ENCODE measurements at places on chromosomes 1 and 21.

DNA sequence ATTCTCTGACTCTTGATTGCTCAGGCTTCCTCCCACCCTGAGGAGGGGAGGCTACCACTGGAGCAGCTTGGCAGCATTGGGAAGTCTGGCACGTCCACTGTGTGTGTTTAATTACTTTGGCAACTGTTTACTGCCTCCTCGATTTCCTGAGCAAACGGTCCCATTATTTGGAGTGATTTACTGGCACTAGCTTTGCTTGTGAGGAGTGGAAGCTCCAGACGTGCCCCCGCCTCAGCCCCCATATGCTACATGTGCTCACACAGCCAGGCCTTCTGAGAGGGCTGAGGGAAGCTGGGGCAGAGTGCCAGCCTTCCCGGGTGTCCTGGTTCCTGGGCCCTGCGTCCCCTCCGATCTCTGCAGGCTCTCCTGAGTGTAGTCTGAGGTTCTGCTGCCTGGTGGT lies 306.2 kb downstream of the PTPRU start:
- no peak for DNase-seq

DNA sequence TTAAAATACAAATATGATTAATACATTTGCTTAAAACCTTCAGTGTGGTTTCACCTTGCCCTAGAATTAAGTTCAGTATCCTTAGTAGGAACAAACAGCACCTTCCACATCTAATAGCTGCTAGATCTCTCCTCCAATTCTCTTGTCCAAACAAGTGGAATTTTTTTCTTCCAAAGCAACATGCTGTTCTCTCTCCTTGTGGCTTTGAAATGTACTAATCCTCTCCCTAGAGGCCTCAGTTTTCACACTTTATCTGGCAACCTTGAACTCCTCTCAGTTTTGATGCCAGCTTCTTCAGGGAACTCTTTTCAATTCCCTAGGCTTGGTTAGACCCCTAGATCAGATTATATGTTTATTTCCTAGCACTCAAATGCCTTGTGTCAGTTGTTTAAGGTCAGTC lies 87.0 kb downstream of the GLUL start:
- no peak for DNase-seq

DNA sequence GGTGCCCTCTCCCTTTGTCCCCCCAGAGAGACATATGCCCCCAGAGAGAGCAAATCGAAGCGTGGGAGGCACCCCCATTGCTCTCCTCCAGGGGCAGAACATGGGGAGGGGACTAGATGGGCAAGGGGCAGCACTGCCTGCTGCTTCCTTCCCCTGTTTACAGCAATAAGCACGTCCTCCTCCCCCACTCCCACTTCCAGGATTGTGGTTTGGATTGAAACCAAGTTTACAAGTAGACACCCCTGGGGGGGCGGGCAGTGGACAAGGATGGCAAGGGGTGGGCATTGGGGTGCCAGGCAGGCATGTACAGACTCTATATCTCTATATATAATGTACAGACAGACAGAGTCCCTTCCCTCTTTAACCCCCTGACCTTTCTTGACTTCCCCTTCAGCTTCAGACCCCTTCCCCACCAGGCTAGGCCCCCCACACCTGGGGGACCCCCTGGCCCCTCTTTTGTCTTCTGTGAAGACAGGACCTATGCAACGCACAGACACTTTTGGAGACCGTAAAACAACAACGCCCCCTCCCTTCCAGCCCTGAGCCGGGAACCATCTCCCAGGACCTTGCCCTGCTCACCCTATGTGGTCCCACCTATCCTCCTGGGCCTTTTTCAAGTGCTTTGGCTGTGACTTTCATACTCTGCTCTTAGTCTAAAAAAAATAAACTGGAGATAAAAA lies 8.4 kb downstream of the EFNA3 start:
- DNase-seq, result no peak

GRCh38 chr1:91603409-91603808 lies 102.8 kb downstream of the CDC7 start:
- no peak for DNase-seq

GRCh38 chr1:208767816-208768215 lies 523.6 kb upstream of the PLXNA2 start:
- no peak for DNase-seq

- peak; percentile 46 for DNase-seq
Observed at GRCh38 chr1:167227934-167228378, 7.3 kb downstream of the POU2F1 start.

DNA sequence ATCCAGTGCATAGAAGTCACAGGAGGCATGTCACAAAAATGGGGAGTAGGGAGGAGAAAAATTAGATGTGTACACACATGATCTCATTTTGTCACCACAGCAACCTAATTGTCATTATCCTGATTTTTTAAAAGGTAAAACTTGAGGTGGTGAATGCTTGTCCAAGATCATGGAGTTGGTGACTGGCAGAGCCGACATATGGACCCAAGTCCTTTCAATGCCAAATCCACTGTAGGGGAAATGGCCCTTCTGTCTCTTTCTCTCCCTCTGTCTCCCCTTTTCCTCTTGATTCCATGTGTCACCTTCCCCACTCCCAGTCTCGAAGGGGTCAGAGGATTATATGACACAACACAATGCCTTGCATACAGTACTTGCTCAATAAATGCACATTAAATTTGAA lies 65.7 kb upstream of the JUN start:
- DNase-seq, result no peak

GRCh38 chr1:103372866-103373265 lies 152.6 kb upstream of the RNPC3 start:
- DNase-seq, result no peak

DNA sequence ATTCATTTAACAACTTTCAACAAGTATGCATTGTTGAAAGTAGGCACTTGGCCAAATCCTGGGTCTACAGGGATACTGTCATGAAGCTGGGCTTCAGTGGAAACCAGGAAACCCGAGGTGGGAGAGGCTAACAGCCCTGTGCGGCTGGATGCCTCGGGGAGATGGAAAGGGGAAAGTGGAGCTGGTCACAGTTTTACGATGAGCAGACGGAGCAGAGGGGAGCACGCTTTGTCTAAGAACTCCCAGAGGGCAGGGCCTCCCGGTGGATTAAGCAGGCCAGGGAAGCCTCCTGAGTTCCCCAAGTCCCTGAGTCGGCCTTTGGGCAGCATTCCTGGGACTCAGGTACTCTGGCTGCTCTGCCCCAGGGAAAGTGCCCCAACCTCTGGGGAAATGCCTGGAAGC lies 23.8 kb downstream of the STUM start:
- DNase-seq, result no peak

GRCh38 chr1:204466416-204467405 lies 27.9 kb downstream of the PIK3C2B start:
- no peak for DNase-seq

GRCh38 chr21:24895885-24896734 lies 711.2 kb downstream of the MRPL39 start:
- DNase-seq, result peak; percentile 24

- no peak for DNase-seq
Observed at GRCh38 chr1:54054438-54054749, 986 bp downstream of the TCEANC2 start.

GRCh38 chr1:88175120-88175630 lies 508.9 kb upstream of the PKN2 start:
- DNase-seq, result no peak

DNA sequence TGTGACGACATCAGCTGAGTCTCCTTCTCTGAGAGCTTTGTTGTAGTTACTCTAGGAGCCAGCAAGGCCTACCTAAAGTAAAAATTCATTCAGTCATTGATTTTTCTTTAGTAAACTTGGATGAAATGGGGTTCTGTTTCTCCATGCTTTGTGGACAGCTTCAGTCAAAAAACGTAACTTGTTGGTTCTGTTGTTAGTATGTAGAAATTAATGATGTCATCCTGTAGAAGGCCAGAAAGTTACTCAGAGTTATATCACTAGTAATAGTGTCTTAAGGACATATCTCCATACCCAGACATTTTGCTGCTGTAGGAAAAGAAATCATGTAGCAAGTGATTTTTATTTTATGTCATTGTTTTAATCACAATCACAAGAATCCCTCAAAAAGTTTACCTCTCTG lies 43.0 kb downstream of the KDM1A start:
- DNase-seq, result no peak

DNA sequence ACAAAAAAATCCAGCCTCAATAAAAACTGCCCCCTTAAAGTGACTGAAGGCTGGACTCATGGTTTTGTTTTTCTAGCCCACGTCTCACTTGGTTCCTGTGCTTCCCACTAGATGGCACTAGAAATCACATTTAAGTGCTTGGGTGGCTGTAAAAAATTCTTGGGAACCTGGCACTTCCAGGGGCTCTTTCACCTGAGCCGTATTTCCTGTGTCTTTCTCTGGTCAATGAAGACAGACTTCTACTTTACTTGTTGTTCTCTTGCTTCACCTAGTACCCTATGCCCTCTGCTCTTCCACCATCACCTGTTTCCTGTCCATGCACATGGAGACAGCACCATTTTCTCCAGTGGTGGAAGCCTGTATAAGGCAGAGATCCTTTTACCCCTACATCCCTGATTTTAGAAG lies 20.0 kb downstream of the METTL13 start:
- DNase-seq, result peak; percentile 16

DNA sequence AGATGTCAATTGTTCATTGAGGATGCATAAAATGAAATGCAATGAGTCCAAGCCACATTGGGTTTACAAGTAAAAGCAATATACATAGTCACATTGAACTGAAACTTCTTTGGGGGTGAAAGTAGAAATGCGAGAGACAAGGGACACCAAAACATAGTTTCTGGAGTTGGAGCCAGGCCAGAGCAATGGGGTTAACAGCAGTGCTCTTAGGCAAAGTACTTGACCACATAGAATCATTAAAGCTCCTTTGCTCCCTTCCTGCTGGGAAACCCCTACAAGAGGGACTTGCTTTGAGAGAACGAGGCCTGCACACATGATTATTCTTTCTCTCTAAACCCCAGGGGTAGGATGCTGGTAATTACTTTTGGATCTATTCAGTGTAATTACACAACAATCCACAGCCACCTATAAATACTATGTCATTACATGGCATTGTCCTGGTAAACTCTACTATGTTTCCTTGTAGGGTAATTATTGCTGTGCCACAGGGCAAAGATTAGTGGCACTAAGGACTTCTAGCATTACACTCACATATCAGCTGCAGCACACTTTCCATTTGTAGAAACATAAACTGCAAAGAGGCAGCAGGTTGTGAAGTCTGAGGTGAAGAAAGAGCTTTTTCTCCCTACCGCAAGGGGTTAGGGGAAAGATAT lies 421.6 kb upstream of the PBX1 start:
- no peak for DNase-seq

DNA sequence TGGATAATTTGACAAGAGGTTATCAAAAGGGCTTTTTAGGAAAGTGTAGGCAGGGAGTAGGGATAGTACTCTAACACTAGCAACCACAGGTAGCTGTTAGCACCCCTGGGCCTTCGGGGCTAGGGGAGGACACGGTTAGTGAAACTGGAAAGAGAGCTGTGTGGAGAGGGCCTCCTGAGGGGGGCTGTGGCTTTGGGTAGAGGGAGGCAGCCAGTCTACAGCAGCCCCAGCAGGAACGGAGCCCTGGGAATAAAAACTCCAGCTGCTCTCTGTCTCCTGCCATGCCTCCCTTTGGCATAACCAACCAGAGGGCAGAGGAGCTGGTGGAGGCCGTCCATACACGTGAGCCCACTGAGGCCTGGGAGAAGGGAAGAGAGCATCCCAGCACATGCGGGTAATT lies 223.2 kb downstream of the FOXD2 start:
- no peak for DNase-seq

DNA sequence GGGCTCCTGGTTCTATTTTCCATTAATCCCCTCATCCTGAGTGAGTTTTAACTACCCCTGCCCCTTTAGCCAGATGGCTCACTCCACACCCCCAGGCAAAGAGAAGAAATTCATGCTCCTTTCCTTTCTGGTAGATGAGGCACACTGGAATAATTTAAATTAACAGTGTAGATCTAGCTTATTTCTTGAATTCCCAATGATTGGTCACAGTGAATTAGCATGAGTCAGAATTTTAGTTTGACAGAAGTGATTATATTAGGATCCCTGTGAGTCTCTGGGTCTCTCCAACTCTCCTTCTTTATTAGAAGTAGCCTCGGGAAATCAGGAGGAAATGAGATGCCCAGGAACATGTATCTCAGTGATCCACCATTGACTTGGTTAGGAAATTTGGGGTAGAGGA lies 103.1 kb upstream of the KAZN start:
- no peak for DNase-seq

- DNase-seq, result peak; percentile 57
Observed at GRCh38 chr1:71667216-71667615, 586.4 kb upstream of the ZRANB2 start.

- no peak for DNase-seq
Observed at GRCh38 chr1:1842360-1843146, 48.3 kb downstream of the GNB1 start.

- no peak for DNase-seq
Observed at GRCh38 chr1:222314839-222315238, 233.1 kb downstream of the HHIPL2 start.

GRCh38 chr1:153789478-153790034 lies 14.3 kb downstream of the SLC27A3 start:
- DNase-seq, result no peak
